Epithelial cell of proximal tubule (primary cell): ENCODE measurements at places on chromosomes 5 and 9. TPM values are rescaled to one million over a fixed set of nuclear protein-coding genes. Genes with fewer than 3 reads are reported as not detected.

- DNase-seq, result no peak
Observed at GRCh38 chr9:104915753-104916152, 12.2 kb downstream of the ABCA1 start.

- DNase-seq, result no peak
Observed at GRCh38 chr5:179318221-179318955, 26.9 kb downstream of the ADAMTS2 start.

- DNase-seq, result no peak
Observed at GRCh38 chr5:97560599-97560993, 377.5 kb upstream of the RIOK2 start.

DNA sequence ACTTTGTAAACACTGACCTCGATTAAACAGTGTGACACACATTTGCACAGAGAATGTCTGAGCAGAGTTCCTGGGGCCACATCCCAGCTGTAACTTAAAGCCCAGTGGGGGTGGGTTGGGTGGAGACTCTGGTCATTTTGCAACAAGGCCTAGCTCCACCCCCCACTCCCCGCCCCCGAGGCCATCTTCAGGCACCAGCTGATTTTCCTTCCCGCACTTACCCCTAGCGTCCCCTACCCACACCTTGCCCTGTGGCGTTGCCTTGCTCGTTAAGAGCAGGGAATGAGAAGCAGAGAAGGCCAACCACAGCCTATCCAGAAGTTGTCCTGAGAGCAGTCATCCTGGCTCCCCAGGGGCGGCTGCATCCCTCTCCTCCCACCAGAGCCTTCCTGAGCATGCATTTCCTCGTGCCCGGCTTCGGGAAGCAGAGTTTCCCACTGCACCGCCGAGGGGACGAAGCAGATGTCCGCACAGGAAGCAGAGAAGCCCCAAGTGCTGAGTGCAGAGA, 101.7 kb upstream of the SARDH start:
- DNase-seq, result no peak

- no peak for DNase-seq
Observed at GRCh38 chr9:136588663-136589464, 43.0 kb upstream of the NOTCH1 start.

DNA sequence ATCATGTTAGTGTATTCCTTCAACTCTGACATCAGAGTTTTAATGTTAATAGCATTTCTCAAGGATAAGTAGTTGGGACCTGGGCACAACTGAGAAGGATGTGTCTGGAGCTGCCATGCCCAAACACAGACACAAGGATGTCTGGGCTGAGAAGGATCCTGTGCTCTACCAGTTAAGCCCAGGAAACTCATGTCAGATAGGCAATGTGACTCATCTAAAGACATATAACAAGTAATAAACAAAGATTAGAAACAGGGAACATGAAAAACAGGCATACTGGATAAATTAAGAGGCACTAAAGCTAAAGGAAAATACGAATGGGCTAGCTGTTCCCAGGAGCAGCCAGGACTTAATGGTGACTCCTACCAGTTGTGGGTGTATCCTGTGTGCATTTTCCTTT, 9.1 kb upstream of the EGFLAM start:
- no peak for DNase-seq

GRCh38 chr9:135790356-135790755, 88.4 kb downstream of the KCNT1 start:
- no peak for DNase-seq

- no peak for DNase-seq
Observed at GRCh38 chr5:121797681-121798518, 53.8 kb upstream of the FTMT start.

Gene TAF11L10
- not detected in 2 replicates for total RNA-seq

Gene PCDHA7
- total RNA-seq, result under 0.01 TPM in 1 of 2 replicates, not detected in the other

Gene QRFP
- total RNA-seq, result not detected in 2 replicates
